Stimulated activated CD4-positive, alpha-beta T cell treated with anti-CD3 and anti-CD28 coated beads, Interleukin-12 subunit alpha, Interleukin-12 subunit beta, amount 100 ng/mL, for 24 hours (primary cell): ENCODE measurements at places on chromosomes 12 and 14.

- DNase-seq, result no peak
Observed at GRCh38 chr14:63134801-63135200, 69.4 kb upstream of the RHOJ start.

DNA sequence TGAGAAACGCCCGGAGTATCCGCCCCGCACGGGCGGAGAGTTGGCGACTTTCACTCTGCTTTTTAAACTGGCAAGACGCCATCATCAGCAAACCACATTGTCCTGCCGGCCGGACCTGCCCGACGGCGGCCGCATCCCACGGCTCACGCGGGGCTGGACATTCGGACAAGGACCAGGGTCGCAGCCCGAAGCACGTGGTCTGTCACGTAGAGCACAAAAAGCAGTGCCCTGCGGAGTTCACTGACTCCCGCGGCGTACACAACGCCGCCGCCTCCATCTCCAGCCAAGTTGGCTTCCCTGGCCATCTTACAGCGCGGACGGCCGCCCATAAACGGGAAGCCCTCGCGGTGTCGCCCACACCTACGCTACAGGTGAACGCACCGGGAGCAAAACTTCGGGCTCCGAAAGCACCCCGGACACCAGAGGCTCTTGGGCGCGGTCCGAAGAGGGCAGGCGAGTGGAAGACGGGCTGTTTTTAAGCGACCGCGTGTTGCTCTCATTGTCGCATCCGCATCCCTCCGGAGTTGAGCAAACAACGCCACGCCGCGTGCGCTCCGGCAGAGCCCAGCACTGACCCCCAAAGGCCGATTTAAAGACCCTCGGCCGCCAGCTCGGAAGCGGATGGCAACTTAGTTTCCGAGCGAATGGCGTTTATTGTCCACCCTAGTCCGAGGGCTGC lies 966 bp downstream of the SINHCAF start:
- DNase-seq, result peak; percentile 20

DNA sequence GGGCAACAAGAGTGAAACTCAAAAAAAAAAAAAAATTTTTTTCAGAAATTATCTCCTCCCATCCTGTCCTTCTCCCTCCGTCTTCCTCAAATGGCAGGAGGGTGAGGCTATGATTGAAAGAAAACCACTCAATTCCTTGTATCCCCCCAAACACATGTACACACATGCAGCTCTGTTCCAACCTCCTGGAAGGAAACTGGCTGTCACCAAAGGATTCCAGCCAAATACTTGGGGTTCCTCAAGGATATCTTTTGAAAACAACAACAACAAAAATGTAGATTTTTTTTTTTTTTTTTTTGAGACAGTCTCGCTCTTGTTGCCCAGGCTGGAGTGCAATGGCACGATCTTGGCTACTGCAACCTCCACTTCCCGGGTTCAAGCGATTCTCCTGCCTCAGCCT lies 46.8 kb upstream of the VASH1 start:
- DNase-seq, result no peak

DNA sequence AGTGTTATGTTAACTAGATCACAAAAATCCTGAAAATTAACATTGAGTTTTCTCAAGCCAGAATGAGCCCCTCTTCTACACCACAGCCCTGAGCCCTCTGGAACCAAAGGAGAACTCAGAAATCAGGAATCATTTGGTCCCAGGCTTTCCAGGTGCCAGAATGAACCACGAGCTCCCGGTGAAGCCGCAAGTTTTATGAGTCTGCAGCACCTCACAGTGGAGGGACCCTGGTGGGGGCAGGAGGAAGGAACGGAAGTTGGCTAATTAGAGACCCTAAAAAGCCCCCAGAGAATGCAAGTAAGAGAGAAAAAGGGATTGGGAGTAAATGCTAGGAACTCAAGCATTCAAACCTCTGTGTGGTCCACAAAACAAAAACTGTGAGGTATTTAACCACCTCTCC lies 52.9 kb upstream of the BCL2L14 start:
- no peak for DNase-seq

- DNase-seq, result no peak
Observed at GRCh38 chr12:124582108-124582424, 14.7 kb upstream of the NCOR2 start.

- no peak for DNase-seq
Observed at GRCh38 chr12:121513464-121514183, 67.2 kb downstream of the KDM2B start.

- no peak for DNase-seq
Observed at GRCh38 chr14:103816991-103817390, 30.4 kb downstream of the PPP1R13B start.

GRCh38 chr14:49634547-49635334 lies at the start of gene DNAAF2:
Gene DNAAF2 (minus strand): TSS chr14:49635244. CDS start chr14:49635149, 95 bp downstream.
- peak; percentile 29 for DNase-seq

GRCh38 chr14:102333390-102333789 lies 13.8 kb downstream of the ZNF839 start:
- no peak for DNase-seq
